ENCODE measurements at places on chromosomes 3 and 15.

DNA sequence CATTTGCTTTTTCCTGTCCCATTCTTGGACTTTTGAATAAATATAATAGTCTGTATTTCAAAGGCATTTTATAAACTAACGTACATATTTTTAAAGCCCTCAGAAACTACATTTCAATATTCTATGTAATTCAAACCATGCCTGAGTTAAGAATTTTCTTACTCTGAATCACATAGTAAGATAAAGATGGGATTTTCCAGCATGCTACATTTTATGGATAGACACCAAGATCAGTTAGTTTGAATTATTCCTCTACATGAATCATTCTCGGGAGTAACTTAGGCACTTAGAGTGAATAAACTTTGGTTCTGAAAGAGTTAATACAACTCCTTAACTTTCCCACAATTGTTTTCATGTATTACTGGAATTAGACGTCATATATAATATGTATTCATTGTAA is 713.3 kb upstream of the CBLB start:
- DNase-seq = no peak

- no peak for DNase-seq
Observed at GRCh38 chr15:90306560-90306959, 41.1 kb downstream of the NGRN start.

DNA sequence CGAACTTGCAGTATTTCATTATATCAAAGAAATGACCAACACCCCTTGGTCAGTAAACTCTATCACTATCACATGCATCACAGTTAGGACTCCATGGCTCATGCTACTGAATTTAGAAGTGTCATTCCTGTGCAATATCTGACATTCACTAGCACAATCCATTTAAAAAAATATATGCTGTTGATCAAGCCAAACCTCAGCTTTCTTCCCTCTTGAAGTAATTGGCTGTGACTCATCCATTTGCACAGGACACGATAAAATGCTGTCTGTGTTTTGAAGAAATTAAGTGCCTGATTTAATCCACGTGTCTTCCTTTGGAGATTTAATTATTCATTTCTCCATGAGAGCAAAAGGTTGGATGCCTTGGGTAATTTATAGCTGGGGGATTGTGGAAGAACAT is 38.9 kb downstream of the CPNE4 start:
- no peak for DNase-seq

DNA sequence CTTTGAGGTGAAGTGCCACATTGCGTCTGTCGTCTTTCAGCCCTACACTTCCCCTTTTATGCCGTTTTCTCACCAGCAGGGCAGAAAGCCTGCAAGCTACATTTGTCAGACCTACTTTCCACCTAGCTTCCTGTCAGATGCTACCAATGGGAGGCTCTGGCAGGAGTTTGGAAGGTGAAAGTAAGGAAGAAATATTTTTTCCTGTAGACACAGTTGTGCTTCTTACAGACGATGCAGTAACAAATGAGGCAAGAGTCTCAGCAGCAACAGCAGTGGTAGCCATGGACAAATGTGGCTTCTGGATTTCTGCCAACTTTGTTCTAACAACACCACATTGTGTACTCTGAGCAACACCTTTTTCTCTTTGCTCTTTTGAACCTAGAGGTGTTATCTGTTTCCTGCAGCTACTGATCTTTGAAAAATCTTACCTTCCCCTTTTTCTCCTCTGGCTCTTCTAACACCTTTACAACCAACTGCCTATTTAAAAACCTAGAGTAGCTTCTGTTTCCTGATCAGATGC is 70.6 kb upstream of the STT3B start:
- no peak for DNase-seq

- no peak for DNase-seq
Observed at GRCh38 chr3:54349691-54350090, 227.3 kb downstream of the CACNA2D3 start.

DNA sequence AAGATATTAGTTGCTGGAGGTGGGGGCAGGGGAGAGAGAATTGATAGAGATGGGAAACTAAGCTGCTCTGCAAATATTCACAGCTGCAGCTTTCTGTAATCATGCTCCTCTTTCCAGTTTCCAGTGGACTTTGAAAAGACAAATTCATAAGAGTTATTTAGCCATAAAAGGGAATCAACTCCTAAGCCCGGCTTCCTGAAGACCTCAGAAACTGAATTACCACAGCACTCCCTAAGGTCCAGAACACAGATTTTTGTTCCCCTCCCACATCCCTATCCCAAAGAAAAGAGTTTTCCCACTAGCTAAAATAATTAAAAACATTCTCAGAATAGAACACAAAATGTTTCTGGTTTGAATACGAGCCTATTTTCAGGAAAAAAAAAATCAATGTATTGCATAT is 871.8 kb upstream of the NR2F2 start:
- DNase-seq = no peak

- DNase-seq = peak; percentile 37
Observed at GRCh38 chr15:43776718-43777266, at the start of gene ELL3. ELL3 (minus strand) TSS chr15:43776966; CDS start chr15:43776901, 65 bp downstream.

DNA sequence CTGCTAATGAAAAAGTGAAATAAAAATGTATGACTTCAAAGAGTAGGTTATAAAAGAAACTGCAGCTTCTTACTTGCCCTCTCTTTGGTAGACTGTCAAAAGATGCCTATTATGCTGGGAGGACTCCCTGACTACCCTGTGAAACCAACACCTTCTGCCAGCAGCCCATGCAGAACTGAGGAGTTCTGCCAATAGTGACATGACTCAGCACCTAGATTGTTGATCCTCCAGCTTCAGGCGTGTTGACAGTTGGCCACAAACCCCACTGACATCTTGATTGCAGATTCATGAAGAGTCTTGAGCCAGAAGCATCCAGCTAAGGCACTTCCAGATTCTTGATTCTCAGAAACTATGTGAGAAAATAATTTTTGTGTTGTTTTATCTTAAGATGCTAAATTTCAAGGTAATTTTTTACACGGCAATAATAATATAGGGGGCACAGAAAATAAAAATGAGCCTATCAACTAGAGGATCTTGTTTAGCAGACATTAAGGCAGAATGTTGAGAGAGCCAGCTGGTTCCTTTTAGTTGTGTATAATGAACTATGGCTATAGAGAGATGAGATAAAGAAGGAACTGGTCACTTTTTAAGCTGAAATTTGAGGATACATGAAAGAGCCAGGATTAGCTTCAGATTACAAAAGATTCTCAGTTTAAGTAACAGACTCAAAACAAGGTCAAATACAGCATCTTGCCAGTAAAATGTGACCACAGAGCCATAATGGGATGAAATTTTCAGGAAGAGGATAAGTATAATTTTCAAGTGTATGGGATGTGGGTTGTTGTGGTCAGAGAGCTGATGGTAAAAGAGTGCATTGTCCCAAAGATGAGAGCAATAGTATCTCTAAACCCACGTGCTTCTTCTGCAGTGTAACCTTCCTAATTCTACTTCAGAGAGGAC is 588.7 kb upstream of the CBLB start:
- DNase-seq = peak; percentile 56

GRCh38 chr3:18428991-18429745 is 4.0 kb upstream of the SATB1 start:
- no peak for DNase-seq

- DNase-seq = no peak
Observed at GRCh38 chr3:64508140-64508539, 179.7 kb downstream of the ADAMTS9 start.

GRCh38 chr15:35910227-35910626 is 364.3 kb upstream of the DPH6 start:
- no peak for DNase-seq

GRCh38 chr3:97993526-97993925 is 21.3 kb upstream of the RIOX2 start:
- no peak for DNase-seq

GRCh38 chr15:38588672-38589071 is 24.1 kb upstream of the RASGRP1 start:
- no peak for DNase-seq

DNA sequence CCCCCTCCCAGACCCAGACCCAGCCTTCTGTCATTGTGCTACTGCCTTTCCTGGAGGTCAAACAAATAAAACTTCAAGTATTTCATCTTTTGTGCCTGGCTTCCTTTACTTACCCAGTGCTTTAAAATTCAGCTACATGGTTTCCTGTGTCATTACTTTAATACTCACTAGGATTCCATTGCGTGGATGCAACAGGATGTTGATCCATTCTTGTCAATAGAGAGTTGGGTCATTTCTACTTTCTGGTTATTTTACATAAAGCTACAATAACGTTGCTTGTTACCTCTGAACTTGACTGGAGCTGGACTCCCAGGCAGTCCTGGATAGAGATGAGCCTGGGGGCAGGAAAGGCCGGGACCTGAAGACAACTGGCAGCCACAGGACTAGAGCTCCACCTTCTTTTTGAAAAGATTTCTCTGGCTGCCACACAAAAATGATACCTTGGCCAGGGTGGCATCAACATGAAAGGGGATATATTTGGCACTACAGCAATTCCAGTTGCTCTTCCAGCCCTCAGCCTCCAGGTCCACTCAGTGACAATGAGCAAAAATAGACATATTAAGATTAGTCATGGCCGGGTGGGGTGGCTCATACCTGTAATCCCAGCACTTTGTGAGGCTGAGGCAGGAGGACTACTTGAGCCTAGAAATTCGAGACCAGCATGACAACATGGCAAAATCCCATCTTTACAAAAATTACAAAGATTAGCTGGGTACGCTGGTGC is 23.3 kb upstream of the HEG1 start:
- no peak for DNase-seq

- no peak for DNase-seq
Observed at GRCh38 chr3:9105421-9105820, 142.1 kb upstream of the RAD18 start.

DNA sequence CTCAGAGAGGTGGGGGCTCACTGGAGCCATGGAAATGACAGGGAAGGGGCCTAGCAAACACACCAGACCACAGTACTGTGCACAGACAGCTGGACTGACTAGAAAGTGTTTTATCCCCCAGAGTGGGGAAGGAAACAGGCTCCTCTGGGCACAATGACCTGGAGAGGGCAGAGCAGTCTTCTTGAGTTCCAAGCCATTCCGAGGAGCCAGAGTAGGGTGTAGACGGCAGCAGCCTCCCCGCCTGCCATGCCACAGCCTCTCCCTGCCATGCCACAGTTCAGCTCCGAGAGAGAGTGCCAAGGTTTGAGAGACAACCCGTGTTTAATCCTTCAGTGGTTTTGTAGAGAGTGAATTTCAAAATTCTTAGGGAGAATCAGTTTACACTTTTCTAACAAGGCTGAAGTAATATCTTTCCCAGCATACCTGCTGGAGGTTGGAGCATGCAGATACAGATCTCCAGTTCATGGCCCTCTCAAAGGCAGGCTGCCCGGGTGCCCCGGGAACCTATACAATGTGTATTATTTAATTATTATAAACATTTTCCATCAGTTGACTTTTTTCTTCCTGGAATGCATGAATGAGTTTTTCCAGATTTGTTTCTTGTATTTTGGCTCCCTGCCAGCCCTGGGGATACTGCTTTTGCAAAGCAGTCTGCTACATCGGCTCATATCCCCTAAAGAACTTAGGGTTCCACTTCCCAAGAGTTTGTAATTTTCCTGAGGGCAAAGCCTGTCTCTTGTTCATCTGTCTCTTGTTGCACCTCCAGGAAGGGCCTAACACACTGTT is 3.2 kb downstream of the PODXL2 start:
- DNase-seq = no peak

DNA sequence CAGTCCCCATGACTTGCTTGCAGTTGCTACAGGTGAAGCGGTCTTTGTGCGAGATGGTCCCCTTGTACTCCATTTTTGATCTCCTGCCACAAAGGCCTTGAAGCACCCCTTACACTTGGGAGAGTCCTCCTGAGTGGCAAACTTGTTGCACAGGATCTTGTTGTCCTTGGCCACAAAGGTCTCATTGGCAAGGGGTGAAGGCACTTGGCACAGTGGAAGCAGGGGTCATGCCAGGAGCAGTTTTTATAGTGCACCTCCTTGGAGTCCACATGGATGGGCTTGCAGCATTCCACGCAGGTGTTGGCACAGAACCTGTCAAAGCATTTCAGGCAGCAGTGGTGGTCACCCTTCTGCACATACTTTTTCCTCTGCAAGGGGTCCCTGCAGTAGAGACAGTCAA is 20.3 kb upstream of the SEC62 start:
- no peak for DNase-seq

DNA sequence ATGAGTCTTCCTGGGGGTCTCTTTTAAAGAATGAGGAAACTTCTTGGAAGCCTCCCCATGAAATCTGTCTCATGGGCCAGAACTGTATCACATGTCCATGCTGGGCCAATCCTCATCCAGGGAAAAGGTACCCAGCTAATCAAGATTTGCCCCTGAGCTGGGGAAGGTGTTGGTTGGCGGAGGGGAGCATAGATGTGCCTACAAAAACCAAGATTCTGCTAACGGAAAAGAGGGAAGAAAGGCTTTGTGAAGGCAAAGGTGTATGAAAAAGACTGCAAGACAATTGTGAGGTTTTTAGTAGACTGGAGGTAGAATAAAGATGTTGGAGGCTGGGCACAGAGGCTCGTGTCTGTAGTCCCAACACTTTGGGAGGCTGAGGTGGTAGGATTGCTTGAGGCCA is 18.5 kb upstream of the BLM start:
- DNase-seq = no peak

- no peak for DNase-seq
Observed at GRCh38 chr3:75506603-75507002, 157.5 kb upstream of the FRG2C start.

DNA sequence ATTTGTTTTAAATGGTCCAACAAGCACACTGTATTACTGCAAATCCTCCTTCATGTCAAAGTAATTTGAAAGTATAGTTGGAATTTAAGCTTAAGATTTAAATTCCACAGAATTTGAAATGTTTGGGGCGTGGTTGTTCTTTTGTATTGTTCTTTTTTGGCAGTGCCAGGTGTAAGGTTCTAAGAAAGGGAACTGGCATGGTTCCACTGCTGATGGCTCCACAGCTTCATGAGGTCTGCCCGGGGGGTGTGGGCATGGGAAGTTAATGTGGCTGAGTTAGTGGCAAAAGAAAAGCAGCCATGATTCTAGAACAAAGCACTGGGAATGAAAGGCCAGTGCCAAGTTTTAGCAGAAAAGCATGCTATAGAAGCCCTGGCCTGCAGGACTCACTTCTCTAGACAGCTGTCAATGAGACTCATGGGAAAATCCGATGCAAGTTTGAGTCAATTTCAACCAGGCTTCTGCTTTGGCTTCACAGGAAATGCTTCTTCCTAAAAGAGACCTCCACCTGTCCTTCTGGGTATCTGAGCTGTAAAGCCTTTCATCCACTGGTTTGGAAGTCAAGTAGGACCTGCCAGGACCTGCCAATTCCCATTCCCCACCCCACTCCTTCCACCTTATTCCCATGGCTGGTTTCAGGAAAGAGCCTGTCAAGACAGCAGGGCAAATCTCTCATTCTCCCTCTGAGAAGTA is 18.9 kb downstream of the CDCP1 start:
- DNase-seq = no peak

DNA sequence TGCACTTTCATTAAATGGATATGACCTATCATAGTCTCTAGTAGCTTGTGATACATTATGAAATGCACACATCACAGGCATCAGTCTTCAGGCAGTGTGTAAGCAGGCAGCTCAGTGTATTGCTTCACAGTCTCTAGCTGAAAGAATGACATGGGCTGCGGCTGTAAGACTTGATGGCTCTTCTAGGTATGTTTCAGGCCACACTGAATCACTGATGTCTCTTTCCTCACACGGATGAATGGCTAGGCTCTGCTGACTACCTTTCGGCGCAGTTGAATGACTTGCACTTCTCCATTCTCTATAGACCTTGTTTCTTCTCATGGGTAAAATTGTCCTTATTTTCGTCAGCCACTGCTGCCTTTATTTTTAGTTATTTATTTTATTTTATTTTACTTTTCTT is 15.4 kb downstream of the APH1B start:
- DNase-seq = no peak
